SJCRH30 (cell line): ENCODE measurements at places on chromosomes 7 and 10. TPM values are rescaled to one million over a fixed set of nuclear protein-coding genes. Genes with fewer than 3 reads are reported as not detected.

GRCh38 chr7:41907444-41907843, 204.6 kb upstream of the INHBA start:
- H3K4me1 ChIP-seq, result no peaks in the 10 kb centered on the region
- no peak overlapping the region for H3K27ac ChIP-seq
- DNase-seq, result no peak
- H3K36me3 ChIP-seq, result no peaks in the 10 kb centered on the region
- no peak overlapping the region for H3K4me3 ChIP-seq

DNA sequence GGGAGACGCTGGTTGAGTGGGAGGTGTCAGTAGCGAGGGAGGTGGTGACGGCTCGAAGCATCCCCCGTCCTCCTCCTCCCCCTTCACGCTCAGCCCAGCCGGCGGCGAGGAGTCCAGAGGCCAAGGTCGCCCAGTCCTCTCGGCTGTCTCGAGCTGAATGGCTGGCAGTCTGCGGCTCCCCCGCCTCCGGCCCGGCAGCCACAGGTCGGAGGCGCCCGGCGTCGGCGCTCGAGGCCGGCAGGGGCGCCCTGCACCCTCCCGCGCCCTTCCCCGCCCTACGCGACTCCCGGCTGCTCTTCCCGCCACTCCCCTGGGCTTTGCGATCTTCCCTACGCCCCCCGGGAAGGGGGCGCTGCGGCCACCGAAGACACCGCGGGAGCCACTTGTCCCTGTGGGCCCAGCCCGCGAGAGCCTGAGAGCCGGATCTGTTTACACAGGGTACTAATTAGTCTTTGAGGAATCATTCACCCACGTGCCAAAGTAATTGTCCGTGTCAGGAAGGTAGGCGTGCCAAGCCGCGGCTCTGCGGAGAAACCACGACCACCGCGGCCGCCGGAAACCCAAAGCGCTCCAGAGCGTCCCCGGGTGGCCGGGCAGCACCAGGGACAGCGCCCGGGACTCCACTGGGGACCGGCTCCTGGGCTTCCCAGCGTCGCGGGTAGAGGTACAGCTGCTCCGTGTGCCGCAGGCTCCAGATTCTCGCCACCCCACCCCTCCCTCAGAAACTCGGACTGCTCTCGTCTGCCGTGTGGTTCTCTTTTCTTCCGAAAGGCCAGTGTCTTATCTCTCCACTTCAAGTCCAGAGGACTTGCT, at the start of gene NXPH1:
NXPH1 (plus strand) TSS at position 133 of the 813 bp plus-strand sequence.
- no peaks in the 10 kb centered on the region for H3K36me3 ChIP-seq
- H3K27me3 ChIP-seq, result no peaks in the 10 kb centered on the region
- H3K27ac ChIP-seq, result no peak within 1 kb of the TSS

DNA sequence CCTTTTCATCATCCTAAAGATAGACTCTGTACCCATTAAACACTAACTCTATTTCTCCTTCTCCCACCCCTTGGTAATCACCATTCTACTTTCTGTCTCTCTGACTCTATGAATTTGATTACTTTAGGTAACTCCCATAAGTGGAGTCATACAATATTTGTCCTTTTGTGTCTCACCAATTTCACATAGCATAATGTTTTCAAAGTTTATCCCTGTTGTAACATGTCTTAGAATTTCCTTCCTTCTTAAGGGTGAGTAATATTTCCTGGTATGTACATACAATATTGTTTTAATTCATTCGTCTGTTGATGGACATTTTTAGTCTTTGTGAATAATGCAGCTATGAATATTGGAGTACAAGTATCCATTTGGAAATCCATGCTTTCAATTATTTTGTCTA, 50.9 kb upstream of the CDCA7L start:
- no peak overlapping the region for H3K4me3 ChIP-seq
- H3K36me3 ChIP-seq, result no peaks in the 10 kb centered on the region
- DNase-seq, result no peak
- H3K27ac ChIP-seq, result no peak overlapping the region
- no peaks in the 10 kb centered on the region for H3K27me3 ChIP-seq

The TBATA gene
- total RNA-seq, result not detected in 2 replicates

- no peak overlapping the region for H3K4me3 ChIP-seq
- no peak overlapping the region for H3K27ac ChIP-seq
- H3K27me3 ChIP-seq, result peaks cover 4% of the 10 kb centered on the region; the same call in 1 of the 2 replicates
- H3K36me3 ChIP-seq, result no peaks in the 10 kb centered on the region
These were observed 238.9 kb upstream of the GPR26 start for GRCh38 chr10:123427165-123427786.

- DNase-seq, result no peak
- H3K4me1 ChIP-seq, result no peaks in the 10 kb centered on the region
- H3K36me3 ChIP-seq, result peaks cover 37% of the 10 kb centered on the region
- no peaks in the 10 kb centered on the region for H3K27me3 ChIP-seq
These were observed 19.4 kb downstream of the SCRN1 start for GRCh38 chr7:29970158-29970557.

GRCh38 chr7:127848241-127848640, 183.0 kb downstream of the LRRC4 start:
- peaks cover 17% of the 10 kb centered on the region for H3K36me3 ChIP-seq
- no peak for DNase-seq
- peaks cover 25% of the 10 kb centered on the region for H3K4me1 ChIP-seq
- H3K4me3 ChIP-seq, result no peak overlapping the region
- H3K27ac ChIP-seq, result no peak overlapping the region
- no peaks in the 10 kb centered on the region for H3K27me3 ChIP-seq

GRCh38 chr7:131774419-131775220, 218.2 kb upstream of the PODXL start:
- no peak overlapping the region for H3K4me3 ChIP-seq
- H3K36me3 ChIP-seq, result no peaks in the 10 kb centered on the region
- no peaks in the 10 kb centered on the region for H3K27me3 ChIP-seq
- H3K27ac ChIP-seq, result no peak overlapping the region
- peaks cover 5% of the 10 kb centered on the region; the same call in 1 of the 2 replicates for H3K4me1 ChIP-seq

GRCh38 chr7:28531291-28531690, 119.0 kb downstream of the CREB5 start:
- H3K4me3 ChIP-seq, result no peak overlapping the region
- no peaks in the 10 kb centered on the region for H3K27me3 ChIP-seq
- H3K27ac ChIP-seq, result no peak overlapping the region
- peaks cover 7% of the 10 kb centered on the region for H3K4me1 ChIP-seq
- H3K36me3 ChIP-seq, result no peaks in the 10 kb centered on the region

GRCh38 chr10:58157076-58157766, 110.5 kb downstream of the IPMK start:
- H3K4me1 ChIP-seq, result 0 out of 2 replicates have a peak, but pooled peaks cover 3% of the 10 kb centered on the region
- H3K27ac ChIP-seq, result no peak overlapping the region
- no peaks in the 10 kb centered on the region for H3K36me3 ChIP-seq
- no peaks in the 10 kb centered on the region for H3K27me3 ChIP-seq
- peak; percentile 14 for DNase-seq
- no peak overlapping the region for H3K4me3 ChIP-seq

The SLC18A3 gene
- total RNA-seq, result not detected in 2 replicates

- no peaks in the 10 kb centered on the region for H3K27me3 ChIP-seq
- no peak overlapping the region for H3K4me3 ChIP-seq
- H3K4me1 ChIP-seq, result peaks cover 17% of the 10 kb centered on the region
- no peak overlapping the region for H3K27ac ChIP-seq
- peaks cover 40% of the 10 kb centered on the region for H3K36me3 ChIP-seq
These were observed 3.9 kb downstream of the MDH2 start for GRCh38 chr7:76051840-76052239.

DNA sequence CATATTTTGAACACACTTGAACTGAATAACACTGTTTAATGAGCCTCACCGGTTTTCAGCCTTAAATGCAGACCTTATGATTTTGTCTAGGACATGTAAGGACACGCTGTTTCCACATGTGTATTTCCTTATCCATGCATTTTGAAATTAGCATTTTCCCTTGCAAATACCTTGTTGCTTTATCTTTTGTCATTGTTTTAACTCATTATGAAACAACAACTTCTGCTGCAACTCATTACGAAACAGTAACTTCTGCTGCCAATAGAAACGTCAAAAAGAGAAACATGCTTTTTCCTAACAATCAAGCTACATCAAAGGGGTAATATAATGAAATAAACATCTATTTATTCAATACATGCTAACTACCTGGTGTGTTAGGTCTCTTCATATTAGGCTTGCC, 322.0 kb downstream of the AGMO start:
- H3K36me3 ChIP-seq, result no peaks in the 10 kb centered on the region
- no peaks in the 10 kb centered on the region for H3K27me3 ChIP-seq
- no peaks in the 10 kb centered on the region for H3K4me1 ChIP-seq
- no peak overlapping the region for H3K4me3 ChIP-seq
- no peak overlapping the region for H3K27ac ChIP-seq

DNA sequence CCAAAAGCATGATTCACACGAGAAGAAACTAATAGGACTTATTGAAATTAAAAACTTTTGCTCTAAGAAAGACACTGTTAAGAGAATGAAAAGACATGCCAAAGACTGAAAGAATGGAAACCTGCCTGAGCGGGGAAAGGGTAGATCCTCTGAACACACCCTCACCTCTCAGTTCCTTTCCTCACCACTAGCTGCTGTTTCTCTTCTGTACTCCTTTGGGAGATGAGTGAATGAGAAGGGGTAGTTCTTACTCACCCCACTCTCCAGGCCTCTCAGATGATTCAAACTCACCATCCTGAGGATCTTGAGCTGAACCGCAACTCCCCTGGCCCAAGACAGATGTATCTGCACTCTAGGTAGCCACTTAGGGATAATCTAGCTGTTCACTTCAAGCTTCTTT, 41.9 kb downstream of the IQUB start:
- no peaks in the 10 kb centered on the region for H3K4me1 ChIP-seq
- H3K36me3 ChIP-seq, result no peaks in the 10 kb centered on the region
- H3K27me3 ChIP-seq, result no peaks in the 10 kb centered on the region
- H3K27ac ChIP-seq, result no peak overlapping the region

DNA sequence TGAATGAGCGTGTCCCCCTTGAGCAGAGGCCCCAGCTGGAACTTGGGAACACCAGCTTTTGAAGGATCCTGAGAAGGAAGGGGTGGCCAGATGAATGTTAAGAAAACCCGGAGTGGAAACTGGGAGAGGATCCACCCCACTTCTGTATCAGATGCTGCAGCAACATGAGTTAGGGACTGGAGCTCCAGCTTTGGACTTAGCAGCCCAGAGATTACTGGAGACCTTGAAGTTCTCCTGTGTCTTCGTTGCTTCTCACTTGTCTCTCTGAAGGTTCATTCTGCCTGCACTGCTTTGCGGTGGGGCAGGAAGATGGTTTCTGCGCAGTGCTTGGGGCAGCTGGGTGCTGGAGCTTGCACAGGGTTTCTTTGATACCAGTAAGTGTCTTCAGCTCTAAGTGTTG, 9.3 kb downstream of the TMEM248 start:
- H3K27ac ChIP-seq, result no peak overlapping the region
- peaks cover 5% of the 10 kb centered on the region; the same call in 1 of the 2 replicates for H3K36me3 ChIP-seq
- peaks cover 7% of the 10 kb centered on the region; the same call in 1 of the 2 replicates for H3K4me1 ChIP-seq
- DNase-seq, result peak; percentile 14
- H3K4me3 ChIP-seq, result no peak overlapping the region

The PNLIPRP2 gene
- not detected in 2 replicates for total RNA-seq

GRCh38 chr7:86282014-86282682, 361.6 kb upstream of the GRM3 start:
- no peaks in the 10 kb centered on the region for H3K36me3 ChIP-seq
- DNase-seq, result no peak
- H3K4me3 ChIP-seq, result no peak overlapping the region
- H3K27me3 ChIP-seq, result no peaks in the 10 kb centered on the region

- H3K4me3 ChIP-seq, result no peak overlapping the region
- no peaks in the 10 kb centered on the region for H3K4me1 ChIP-seq
- H3K27ac ChIP-seq, result no peak overlapping the region
These were observed 25.7 kb downstream of the NUB1 start for GRCh38 chr7:151367284-151367683.

- H3K36me3 ChIP-seq, result no peaks in the 10 kb centered on the region
- H3K27me3 ChIP-seq, result no peaks in the 10 kb centered on the region
- no peak overlapping the region for H3K27ac ChIP-seq
- no peak for DNase-seq
These were observed 2.8 kb downstream of the AKR1C4 start for GRCh38 chr10:5199398-5199797.

DNA sequence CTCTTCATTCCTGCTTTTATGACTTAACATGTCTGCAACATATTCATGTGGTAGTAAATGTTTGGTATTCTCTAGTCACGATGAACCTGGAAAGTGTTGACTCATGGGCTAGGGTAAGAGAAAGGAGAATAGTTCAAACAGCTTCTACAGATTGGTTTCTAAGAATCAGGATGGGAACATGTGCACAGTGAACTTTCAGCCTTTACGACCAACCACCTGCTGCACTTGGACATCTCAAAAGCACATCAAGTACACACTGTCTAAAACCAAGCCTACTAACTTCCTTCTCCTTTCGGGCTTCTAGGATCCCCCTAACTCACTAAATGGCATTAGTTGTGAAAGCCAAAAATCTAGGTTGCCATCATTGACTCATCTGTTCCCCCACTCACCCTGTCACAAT, 85.5 kb downstream of the CUL2 start:
- H3K27ac ChIP-seq, result no peak overlapping the region
- no peak overlapping the region for H3K4me3 ChIP-seq
- DNase-seq, result no peak
- H3K4me1 ChIP-seq, result no peaks in the 10 kb centered on the region

The CNNM1 gene
- not detected in 2 replicates for total RNA-seq

GRCh38 chr10:306007-306674, 170.9 kb downstream of the ZMYND11 start:
- 0 out of 2 replicates have a peak, but pooled peaks cover 3% of the 10 kb centered on the region for H3K4me1 ChIP-seq
- no peaks in the 10 kb centered on the region for H3K36me3 ChIP-seq
- H3K4me3 ChIP-seq, result no peak overlapping the region
- DNase-seq, result no peak
- H3K27me3 ChIP-seq, result no peaks in the 10 kb centered on the region
- no peak overlapping the region for H3K27ac ChIP-seq

- H3K4me3 ChIP-seq, result no peak overlapping the region
- no peak overlapping the region for H3K27ac ChIP-seq
- DNase-seq, result no peak
These were observed 306.2 kb downstream of the GPR37 start for GRCh38 chr7:124459101-124460055.

DNA sequence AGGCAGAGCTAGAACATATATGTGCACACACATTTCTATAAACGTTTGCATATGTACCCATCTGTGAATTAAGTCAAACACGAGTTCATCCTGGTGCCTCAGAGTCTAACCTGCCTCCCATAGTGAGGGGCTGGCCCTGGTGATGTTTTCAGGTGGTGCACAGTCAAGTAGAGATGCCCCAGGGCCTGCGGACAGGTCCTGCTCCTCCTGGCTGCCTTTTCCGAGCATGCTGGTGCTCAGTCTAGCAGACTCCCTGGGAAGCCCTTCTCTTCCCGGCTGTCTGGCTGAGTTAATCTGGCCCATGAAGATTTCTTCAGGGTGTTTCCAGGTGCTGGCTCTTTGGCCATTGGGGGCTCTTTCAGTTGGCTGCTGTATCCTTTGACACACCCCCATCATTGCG, 14.3 kb downstream of the ADCY1 start:
- no peak overlapping the region for H3K27ac ChIP-seq
- no peaks in the 10 kb centered on the region for H3K36me3 ChIP-seq
- H3K27me3 ChIP-seq, result peaks cover 35% of the 10 kb centered on the region
- no peak overlapping the region for H3K4me3 ChIP-seq

The AS3MT gene
- 13.7 and 14.8 TPM in 2 replicates for total RNA-seq
